ENCODE measurements at places on chromosomes 4 and X.

DNA sequence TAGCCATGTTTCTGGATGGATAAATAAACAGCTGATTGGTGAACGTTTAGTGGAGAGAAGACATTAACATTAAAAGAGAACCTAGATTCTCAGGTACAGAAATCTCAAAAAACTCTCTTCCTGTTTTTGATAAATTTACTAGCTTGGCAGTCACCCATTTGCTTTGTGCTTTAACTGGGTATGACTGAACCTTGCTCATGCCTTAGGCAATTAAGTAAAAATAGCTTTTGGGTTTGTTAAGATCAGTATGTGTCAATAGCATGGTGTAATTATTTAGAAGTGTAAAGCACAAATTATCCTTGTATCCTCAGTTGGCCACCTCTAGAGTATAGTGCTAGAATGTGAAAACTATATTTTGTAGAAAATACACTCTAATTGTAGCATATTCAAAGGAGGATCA lies 200.0 kb downstream of the CFAP299 start:
- ATAC-seq: no peak

GRCh38 chr4:26826721-26827120 lies 33.9 kb upstream of the STIM2 start:
- peak; percentile 88 for ATAC-seq

GRCh38 chr4:94413085-94413840 lies 38.5 kb upstream of the PDLIM5 start:
- no peak for ATAC-seq

DNA sequence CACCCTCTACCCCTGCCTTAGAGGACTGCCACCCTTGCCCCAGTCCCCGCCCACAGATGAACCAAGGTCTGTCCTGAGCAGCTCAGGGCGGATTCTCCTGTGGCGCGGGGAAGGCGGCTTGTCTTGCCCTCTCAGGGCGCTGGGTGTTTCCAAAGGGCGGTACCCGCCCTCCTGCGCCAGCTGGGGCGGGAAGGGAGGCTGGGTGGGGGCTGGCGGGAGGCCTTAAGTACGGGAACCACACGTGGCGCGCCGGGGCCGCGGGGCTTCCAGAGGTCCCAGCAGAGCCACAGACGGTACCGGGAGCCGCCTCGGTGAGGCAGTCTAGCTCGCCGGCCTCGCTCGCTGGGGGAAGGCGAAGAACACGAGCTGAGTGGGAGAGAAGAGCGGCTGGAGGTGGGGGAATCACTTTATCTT lies 361.1 kb downstream of the MID1IP1 start:
- peak; percentile 55 for ATAC-seq

GRCh38 chr4:5647351-5647750 lies 61.0 kb downstream of the EVC2 start:
- no peak for ATAC-seq

GRCh38 chr4:119643306-119644042 lies 14.9 kb upstream of the PDE5A start:
- ATAC-seq: no peak

DNA sequence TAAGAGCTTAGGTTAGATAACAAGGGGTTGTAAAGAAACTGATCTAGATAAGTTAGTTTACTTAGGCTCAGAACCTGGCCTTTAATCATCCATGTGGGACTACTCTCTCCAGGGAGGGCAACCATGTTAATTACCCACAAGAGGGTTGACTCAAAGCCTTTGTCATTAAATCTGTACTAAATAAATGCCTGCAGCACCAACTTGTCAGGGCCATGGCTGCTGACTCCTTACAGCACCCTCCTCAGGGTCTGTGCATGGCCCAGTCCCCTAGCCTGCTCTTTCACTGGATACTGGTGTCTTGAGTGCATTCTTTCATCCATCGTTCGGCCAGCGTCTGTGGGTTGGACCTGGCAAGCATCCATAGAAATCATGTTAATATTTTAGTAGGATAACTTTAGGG lies 34.7 kb downstream of the CASP3 start:
- ATAC-seq: no peak

DNA sequence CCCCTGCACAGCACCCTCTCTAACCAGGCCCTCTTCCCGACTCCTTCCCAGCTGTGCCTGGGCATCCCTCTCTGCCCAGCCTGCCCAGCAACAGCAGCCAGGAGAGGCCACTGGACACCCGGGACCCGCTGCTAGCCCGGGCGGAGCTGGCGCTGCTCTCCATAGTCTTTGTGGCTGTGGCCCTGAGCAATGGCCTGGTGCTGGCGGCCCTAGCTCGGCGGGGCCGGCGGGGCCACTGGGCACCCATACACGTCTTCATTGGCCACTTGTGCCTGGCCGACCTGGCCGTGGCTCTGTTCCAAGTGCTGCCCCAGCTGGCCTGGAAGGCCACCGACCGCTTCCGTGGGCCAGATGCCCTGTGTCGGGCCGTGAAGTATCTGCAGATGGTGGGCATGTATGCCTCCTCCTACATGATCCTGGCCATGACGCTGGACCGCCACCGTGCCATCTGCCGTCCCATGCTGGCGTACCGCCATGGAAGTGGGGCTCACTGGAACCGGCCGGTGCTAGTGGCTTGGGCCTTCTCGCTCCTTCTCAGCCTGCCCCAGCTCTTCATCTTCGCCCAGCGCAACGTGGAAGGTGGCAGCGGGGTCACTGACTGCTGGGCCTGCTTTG lies 1.1 kb downstream of the AVPR2 start:
- no peak for ATAC-seq

- no peak for ATAC-seq
These were observed 689.3 kb downstream of the CENPC start for GRCh38 chr4:66855956-66856355.

DNA sequence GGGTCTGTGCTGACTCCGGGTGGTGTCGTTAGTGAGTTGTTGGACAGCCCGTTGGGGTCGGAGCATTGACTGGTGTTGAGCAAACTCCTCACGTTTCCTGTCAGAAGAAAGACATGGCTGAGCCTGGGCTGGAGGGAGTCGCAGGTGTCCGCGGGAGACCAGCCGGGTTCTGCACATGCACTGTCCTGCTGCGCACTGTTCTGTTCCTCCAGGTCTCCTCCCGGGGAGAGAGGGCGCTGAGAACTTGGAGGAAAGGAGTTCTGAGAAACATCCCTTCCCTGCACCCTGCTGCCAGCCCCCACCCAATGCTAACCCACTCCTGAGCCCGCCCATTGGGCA lies 1.1 kb downstream of the ZNF141 start:
- no peak for ATAC-seq

DNA sequence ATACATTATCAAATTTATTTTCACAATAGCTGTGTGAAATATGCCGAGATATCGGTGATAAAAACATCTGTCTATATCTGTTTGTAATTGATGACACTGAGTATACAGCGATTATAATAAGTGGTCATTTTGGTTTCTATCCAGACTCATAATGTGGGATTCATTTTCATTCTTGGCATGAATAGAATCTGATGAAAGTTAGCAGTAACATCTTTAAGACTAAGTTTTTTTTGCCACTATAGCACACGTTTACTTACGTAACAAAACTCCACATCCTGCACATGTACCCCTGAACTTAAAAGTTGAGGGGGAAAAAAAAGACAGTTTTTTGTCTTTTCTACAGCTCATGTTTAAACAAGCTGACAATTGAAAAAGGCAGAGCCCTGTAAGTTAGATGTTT lies 86.4 kb downstream of the PPA2 start:
- no peak for ATAC-seq

GRCh38 chr4:2858451-2859217 lies 15.0 kb downstream of the ADD1 start:
- no peak for ATAC-seq

DNA sequence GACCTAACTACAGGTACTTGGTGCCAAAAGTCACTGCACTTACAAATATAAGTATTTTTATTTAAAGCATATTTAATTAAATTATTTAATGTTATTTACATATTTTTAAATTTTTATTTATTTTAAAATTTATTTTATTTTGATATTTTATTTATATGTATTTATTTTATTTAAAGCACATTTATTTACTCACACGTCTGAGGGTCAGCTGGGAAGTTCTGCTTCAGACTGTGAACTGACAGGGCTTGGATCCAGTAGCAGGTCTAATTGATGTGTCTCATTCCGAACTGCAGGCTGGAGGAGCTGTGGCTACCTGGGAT lies 392.5 kb downstream of the GBA3 start:
- ATAC-seq: no peak

All from stimulated activated memory B cell treated with anti-CD40 and anti-IgM and Interleukin-4, amounts not matched to agents 10 μg/mL and 1 μg/mL and 100 μg/mL, for 72 hours (primary cell).